Activated T-cell treated with anti-CD3 and anti-CD28 coated beads for 48 hours (primary cell): ENCODE measurements at places on chromosomes 7 and 10.

DNA sequence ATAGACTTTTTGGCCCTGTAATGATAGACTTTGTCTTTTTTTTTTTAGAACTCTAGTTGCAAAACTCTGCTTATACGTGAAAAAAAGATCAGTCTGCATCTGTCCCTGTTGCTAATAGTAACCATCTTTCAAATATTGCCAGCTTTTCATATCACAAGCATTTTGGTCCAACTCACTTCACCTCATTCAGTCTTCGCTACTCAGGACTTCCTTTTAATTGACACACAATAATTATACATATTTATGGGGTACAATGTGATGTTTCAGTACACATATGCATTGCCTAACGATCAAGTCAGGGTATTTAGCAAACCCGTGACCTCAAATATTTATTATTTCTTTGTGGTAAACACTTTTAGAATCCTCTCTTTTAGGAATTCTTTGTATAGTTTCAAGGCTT lies 867.0 kb upstream of the C7orf33 start:
- no peak for DNase-seq

GRCh38 chr10:21184216-21184615 lies 287.1 kb upstream of the NEBL start:
- no peak for DNase-seq

DNA sequence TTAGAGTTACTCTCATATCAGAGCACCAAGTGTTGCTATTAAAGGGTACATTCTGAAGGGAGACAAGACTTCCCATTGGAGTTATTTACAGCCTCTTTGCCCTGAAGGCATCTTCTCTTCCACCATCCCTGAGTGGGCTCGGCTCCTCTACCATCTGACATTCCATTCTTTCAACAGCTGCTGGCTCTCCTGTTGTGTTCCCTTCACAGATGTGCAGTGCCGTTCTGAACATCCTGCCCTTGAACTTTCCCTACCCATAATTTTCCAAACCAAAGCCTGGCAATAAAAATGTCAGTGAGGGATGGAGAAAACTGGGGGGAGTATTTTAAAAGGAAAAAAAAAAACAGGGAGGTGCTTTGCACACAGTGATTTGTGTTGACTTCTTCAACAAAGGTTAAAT lies 392.9 kb downstream of the KCNMA1 start:
- no peak for DNase-seq

- no peak for DNase-seq
Observed at GRCh38 chr10:127151541-127151940, 44.9 kb downstream of the INSYN2A start.

DNA sequence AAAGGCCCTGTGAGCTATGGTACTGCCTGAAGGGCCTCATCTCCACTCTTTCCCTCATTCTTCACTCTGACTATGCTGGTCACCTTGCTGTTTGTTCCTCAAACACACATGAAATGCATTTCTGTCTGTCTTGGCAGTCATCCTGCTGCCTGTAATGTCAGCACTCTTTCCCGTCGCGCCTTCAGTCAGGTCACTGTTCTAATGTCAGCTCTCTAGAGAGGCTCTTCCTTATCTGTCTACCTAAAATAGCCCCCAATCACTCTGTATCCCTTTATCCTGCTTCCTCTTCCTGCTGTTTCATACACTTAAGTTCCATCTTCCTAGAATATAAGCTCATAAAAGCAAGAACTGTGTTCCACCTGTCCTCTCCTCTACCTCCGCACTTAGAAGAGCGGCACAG lies 215.5 kb downstream of the ZNF33B start:
- DNase-seq, result no peak

DNA sequence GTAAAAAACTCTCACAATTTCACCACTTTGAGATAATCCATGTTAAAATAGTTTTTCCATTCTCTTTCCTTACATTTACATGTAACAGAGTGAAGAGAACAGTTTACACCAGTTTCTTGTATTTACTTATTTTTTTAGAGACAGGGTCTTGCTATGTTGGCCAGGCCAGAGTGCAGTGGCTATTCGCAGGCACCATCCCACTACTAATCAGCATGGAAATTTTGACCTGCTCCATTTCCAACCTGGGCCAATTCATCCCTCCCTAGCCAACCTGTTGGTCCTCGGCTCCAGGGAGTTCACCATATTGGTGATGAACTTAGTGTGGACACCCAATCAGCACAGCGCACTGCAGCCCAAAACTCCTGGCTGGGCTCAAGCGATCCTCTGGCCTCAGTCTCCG lies 74.1 kb downstream of the LYZL2 start:
- no peak for DNase-seq

GRCh38 chr10:96919785-96920430 lies 87.8 kb downstream of the LCOR start:
- no peak for DNase-seq

DNA sequence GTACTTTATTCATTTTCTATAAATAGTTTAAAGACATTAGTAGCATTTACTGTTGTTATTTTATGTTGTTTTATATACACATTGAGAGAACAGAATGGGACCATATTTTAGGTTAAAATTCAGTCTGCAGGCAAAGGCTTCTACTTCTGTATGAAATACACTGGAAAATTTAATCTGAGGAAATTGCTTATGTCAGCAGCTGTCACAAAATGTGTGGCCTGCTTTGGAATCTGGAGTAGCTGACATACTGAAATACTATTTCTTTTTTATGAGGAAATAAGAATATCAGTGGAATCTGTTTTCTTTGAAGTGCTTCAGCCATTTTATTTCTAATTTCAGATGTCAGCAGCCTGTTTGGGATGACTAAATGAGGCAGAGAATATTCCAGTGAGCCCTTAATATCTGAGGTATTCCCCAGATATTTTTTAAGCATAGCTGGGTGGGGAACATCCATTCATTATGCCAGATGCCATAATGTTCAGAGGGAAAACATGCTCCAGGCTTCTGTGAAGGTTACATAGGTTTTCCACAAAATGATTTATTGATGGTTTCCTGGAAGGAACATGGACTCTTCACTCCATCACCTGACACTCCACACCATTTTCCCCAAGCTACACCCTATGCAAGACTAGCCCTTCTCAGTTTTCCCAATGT lies 267.1 kb downstream of the ARL4A start:
- DNase-seq, result no peak

- DNase-seq, result no peak
Observed at GRCh38 chr10:31650010-31650409, 278.6 kb downstream of the ARHGAP12 start.

DNA sequence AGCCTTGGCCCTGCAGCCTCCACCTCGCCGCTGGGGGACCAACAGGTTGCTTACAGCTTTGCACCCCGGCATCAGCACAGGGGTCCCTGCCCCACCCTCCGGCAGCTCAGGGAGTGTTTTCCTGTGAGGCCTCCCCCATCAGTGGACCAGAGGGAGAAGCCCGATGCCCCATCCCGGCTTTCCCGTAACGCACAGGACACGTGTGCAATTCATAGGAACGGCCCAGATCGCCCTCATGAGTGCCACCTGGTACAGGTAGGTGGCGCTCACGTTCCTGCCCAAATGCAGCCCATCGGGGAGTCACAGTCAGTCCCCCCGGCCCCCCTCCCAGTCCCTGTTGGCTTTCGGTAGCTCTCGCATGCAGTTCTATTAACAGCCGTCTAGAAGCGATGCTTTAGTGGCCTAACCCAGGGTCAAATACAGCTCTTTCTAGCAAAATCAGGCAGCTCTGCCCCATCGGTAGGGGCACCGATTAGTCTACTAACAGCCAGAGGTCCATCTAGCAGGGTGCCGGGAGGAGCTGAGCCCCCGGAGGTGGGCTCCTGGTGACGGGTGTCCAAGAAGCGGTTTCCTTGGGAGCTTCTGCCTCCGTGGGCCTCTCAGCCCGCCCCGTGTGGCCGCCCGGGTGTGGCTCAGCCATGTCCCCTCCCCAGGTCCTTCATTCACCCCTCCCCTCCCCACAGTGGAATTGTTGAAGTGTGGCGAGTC lies 48.4 kb upstream of the GTF2IRD1 start:
- no peak for DNase-seq

GRCh38 chr7:154837622-154838021 lies 165.3 kb downstream of the PAXIP1 start:
- DNase-seq, result no peak

DNA sequence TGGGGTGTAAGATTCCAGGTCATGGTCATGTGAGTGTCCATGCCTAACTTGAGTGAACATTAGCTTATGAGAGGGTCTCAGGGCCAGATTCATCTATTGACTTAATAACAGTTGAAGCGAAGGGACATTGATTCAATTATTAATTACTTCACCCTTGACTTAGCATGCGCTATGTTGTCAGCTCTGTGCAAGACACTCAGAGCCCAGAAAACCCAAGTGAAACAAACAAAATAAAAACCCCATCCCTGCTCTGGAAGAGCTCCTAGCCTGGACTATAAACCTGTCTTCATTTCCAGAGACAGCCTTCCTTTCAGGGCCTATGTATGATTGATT lies 66.0 kb upstream of the TNS3 start:
- DNase-seq, result no peak

DNA sequence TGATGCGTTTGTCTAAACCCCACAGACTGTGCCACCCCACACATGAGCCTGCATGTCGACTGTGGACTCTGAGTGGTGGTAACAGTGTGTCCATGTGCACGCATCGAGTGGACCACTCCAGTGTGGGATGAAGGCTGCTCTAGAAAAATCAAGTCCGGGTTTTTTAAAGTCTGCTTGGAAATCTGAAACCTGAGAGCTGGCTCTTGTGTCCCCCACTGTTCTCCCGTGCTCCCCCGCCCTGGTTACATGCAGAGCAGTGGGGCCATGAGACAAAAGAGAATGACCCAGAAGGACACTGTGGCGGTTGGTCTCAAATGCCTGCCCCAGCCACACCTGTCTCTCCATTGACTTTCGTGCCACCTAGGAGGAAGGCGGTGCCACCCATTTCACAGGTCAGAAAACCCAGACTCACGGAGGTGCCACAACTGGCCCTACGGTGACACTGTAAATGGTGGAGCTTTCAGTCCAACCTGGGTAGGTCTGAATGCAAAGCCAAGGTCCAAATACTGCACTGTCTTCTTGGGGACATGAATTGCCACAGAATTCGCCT lies 27.3 kb upstream of the PWWP2B start:
- DNase-seq, result no peak

- DNase-seq, result no peak
Observed at GRCh38 chr7:127940381-127941160, 90.7 kb downstream of the LRRC4 start.

DNA sequence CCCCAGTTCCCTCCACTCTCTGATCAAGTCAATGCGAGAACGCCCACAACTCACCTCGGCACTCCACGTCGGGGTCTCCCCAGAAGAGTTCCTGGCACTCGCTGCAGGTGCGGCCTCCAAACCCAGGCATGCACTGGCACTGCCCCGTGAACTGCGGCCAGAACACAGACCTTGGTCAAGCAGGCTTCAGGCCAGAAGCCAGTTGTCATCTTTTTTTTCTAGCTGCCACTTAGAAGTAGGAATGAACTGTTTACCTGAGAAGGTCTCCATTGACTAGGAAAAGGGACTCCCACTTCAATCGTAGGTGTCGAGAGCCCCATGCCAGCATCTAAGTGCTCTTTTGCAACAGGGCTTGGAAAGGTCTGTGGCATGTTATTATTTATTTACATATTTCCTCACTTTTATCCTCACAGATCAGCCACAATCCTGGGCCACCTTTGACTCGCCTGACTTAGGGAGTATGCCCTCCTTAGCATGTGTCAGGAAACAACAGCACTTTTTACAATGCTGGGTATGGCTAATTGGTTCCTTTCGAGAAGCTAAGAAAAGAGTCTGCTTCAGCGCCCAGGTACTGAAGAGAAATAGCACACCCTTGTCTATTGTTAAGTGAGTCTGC lies 51.7 kb downstream of the LAMB1 start:
- no peak for DNase-seq

DNA sequence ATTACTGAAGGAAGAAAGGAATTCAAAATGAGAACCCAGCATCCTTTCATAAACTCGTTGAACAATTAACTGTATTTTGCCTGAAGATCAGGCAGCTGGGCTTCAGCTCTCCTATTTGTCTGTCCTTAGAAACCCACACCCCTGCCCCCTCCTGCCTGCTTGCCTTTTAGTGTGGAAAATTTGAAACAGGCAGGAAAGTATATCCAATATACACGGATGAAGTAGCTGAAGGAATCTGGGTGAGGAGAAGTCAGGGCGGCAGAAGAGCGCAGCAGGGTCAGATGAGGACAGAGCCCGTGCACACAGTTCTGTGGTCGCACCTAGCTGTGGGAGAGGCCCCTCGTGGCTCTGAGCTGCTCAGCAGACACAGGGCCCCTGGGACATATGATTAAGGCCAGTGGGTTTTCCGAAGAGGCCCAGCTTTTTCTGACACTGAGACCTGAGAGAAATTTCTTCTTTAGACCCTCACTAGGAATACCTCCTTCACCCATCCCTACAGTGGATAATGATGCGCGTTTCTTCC lies 87.9 kb downstream of the ACTR3B start:
- no peak for DNase-seq
